Right ventricle myocardium superior (tissue), 1 donor: ENCODE measurements at places on chromosomes 12 and 14. TPM values are rescaled to one million over a fixed set of nuclear protein-coding genes. Genes with fewer than 3 reads are reported as not detected.

Gene EDDM3A
- not detected for total RNA-seq

Gene TMCC3
- total RNA-seq, result 1.5 TPM

Gene POTEG
- total RNA-seq, result not detected

Gene TSPAN8
- total RNA-seq, result not detected

Gene KLRC2
- total RNA-seq, result not detected

DNA sequence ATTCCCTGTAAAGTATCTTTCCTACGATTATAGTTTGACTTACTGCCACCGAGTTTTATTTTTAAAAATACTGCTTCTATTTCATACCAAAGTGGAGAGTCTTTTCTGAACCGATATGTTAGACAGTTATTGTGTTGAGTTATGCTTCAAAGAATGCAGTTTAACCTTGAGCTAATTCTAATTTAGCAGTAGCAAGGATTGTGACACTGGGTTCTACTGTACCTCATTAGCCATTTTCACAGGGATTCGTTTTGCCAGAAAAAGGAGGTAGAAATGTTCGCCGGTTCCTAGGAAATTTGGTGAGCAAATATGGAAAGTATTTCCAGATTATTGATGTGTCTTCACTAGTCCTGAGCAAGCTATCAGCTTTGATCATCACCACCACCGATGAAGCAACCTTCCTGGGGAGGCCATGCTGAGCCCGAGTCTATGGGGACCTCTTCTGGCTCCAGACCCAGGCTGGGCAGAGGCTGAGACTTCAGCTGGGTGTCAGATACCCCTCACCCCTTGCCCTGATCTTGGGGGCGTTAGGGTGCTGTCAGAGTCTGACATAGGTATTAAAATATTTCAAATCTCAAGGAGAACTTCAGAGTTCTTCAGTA lies 13.6 kb downstream of the GLRX5 start:
- DNase-seq, result no peak

DNA sequence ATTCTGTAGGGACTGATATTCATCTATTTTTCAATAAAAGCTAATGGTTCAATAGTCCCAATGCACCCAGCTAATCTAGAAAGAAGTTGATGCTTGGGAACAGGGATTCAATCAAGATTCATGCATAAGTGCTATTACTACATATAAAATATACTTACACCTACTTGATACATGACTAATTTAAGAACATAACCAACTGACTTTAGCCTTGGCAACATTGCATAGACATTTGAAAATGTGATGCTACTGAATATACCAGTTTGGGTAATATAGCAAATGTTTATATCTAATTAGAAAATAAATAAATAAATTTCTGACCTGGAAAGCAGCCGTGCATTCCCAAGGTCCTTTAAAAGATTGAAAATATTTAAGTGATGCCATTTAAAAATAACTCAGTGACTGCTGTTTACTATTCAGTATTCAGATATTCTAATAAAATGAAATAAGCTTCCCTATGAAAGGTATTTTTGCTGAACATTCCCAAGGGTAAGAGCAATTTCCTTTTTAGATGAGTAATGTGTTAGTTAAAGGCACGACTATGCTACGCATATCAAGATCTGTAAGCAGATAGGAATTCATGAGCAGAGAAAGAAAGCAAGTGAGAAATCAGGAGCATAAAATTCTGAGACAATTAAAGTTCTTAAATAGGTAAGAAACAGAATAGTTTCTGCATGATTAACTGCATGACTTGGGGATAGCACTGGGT lies 160.6 kb upstream of the SYT1 start:
- no peak for DNase-seq

DNA sequence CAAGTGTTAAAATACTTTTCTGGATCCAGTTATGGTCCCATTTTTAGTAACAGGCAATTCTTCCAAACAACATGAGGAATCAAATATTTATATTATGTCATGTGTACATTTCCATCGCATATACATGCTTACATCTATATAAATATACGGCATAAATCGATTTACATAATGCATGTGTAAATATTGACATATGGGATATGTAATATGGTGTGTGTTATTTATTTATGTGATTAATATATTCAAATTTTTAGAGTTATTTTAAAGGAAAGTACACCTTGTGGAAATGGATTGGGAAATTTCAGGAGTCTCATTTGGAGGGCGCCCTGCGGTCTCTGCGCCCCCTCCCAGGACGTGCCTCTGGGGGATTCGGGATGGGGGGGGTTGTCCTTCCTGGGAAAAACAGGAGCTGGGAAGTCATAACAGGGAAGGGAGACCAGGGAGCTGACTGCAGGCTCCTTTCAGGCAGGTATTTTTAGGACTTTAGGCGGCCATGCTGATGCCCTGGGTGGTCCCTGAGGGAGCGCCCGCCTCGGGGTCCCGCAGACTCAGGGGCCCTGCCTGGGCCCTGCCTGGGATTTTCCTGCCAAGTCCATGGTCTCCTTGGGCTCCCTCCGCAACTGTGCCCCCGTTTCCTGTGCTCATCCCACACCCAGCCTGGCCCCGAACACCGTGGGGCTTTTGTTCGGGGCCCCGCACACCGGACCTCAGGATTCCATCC lies 82.7 kb upstream of the SFSWAP start:
- DNase-seq, result no peak

DNA sequence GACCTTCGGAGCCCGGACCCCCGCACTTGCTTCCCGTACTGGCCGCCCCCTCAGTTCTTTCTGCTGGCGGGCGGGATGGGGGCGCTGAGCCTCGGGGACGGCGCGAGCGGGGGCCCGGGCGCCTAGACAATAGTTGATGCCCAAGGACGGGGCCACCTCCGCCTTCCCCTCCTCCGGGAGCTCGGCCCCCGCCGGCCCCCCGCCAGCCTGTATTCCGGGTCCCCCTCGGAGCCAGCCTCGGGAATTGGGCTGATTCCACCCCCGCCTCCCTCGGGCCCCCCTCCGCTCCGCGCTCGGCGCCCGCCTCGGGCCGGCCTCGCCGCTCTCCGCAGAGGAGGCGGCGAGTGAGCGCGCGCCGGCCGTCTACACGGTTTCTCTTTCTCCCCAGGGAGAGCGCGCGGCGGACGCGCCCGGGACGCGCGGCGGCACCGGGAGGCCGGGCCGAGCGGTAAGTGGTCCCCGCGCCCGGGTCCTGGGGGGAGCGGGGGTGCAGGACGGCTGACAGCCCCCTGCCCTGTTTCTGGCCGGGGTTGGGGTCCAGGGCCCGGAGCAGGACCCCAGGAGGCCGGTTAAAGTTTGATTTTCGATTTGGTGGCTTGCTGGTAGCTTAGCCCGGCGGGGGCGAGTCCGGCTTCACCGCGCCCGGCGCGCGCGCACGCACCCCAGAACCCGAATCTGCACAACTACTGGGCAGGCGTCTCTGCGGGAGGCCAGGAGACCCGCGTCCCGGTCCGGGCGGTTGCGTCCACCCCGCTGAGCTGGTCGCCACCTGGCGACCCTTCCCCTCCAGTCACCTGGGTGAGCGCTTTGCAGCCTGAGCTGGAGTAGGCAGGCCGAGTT lies 413.7 kb downstream of the PCNX1 start:
- peak; percentile 77 for DNase-seq

DNA sequence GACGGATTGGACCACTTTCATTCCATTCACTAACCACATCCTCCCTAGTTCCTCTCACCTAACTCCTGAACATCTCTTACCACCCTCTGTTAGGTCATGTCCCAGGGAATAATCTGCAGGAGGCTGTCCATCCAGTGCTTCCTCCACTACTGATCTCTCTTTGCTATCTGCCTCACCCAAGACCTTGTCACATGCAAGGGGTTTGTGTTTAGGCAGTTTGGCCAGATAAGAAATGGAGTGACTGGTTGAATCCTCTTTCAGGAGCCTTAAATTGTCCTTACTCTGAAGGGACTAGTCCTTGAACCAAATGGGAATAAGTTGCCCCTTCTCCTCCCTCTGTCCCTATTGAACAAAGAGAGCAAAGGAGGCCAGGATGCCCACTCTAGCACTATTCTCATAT lies 249.2 kb upstream of the BTG1 start:
- DNase-seq, result no peak

DNA sequence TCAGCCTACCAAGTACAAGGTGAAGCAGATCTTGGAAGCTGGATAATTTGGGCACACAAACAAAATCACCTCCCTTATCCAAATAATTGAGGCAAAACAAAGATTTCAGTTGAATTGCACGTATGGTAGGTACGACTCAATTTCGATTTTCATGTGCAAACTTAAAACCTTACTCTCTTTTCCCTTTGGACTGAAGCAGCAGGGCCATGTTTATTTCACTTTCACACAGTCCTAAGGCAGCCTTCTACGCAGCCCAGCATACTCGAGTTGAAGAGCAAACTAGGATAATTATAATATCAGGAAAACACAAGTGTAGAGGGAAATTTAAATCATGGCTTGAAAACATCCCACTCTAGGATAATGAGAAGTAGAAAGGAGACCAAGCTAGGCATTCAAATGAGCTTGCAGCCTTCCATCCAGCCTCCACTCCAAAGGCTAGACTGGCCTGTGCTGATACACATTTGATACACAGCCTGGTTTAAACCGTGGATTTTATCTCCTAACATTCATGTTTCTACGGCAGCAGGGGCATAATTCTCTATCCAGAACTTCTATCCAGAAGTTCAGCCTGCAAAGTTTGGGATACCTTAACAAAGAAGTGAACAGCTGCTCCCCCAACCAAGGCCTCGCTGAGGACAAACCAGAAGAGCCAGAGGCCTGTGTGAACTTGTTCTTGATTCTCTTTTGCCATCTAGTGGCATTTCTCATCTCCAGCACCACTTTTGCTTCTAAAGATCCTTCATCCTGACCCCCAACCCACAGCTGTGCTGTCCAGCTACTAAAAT lies 2.4 kb upstream of the RNASE7 start:
- peak; percentile 52 for DNase-seq

DNA sequence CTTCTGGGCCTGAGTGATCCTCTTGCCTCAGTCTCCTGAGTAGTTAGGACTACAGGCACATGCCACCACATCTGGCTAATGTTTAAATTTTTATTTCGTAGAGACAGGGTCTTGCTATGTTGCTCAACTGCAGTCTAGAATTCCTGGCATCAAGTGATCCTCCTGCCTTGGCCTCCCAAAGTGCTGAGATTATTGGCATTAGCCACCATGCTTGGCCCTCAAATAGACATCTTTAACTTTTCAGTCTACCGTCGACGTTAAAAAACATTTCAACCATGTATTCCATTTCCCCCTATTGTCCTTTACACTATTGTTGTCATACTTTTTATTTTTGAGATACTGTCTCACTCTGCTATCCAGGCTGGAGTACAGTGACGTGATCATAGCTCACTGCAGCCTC lies 22.4 kb downstream of the ERH start:
- no peak for DNase-seq
